ENCODE measurements at places on chromosomes 1 and 21. TPM values are rescaled to one million over a fixed set of nuclear protein-coding genes. Genes with fewer than 3 reads are reported as not detected.

Gene FCRLB
- total RNA-seq: 1.8 TPM

- no peak overlapping the region for H3K4me3 ChIP-seq
- H3K27ac ChIP-seq: no peak overlapping the region
- no peak for DNase-seq
- H3K4me1 ChIP-seq: peaks cover 25% of the 10 kb centered on the region
Measured at GRCh38 chr1:78519446-78519845, 28.7 kb downstream of the PTGFR start.

Gene WNT9A
- 0.36 TPM for total RNA-seq

DNA sequence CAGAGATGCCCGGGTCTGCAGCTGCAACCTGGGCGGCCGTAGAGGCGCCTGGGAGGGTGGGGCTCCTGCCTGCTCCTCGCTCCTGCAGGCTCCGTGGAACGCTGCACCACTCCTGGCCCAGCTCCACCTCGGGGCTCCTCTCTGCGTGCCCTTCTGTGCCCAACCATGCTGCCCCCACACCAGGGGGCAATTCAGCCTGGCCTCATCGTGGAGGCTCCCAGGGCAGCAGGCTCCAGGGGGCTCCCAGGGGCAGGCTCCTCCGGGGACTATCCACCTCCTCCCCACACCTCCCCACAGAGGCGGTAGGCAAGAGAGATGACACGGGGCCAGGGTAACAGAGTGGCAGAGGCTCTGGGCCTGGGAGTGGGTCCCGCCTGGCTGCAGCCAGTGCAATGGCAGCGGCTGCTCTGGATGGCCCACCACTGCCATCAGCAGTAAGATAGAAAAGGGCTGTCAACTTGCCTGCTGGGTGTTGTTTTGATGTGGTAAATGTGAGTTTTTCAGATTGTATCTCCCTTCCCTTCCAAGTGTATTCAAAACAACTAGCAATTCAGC, 22.4 kb upstream of the LRRC8C start:
- DNase-seq: no peak
- no peaks in the 10 kb centered on the region for H3K27me3 ChIP-seq
- H3K27ac ChIP-seq: no peak overlapping the region
- peaks cover 6% of the 10 kb centered on the region for H3K4me1 ChIP-seq

- peak overlapping the region; percentile 85 for H3K4me3 ChIP-seq
- no peaks in the 10 kb centered on the region for H3K27me3 ChIP-seq
- peaks cover 7% of the 10 kb centered on the region for H3K36me3 ChIP-seq
- H3K4me1 ChIP-seq: peaks cover 10% of the 10 kb centered on the region
Measured at GRCh38 chr1:40477678-40478053, 576 bp downstream of the ZFP69 start.

DNA sequence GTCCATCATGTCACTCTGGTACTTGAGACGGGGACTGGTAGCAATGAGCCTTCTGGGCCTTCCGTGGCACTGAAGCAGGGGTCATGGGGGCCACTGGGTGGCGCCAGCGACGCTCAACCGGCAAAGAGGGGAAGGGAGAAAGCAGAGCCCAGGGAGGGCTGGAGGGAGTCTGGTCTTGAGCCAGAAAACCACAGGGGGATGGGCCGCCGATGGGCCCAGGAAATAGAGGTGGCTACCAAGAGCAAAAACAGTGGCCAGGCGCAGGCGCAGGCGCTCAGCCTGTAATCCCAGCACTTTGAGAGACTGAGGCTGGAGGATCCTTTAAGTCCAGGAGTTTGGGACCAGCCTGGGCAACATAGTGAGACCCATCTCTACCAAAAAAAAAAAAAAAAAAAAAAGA, 21.8 kb downstream of the EXOC8 start:
- no peak overlapping the region for H3K27ac ChIP-seq
- no peak for DNase-seq
- H3K4me1 ChIP-seq: no peaks in the 10 kb centered on the region

GRCh38 chr1:28865997-28866650, 48.2 kb upstream of the EPB41 start:
- H3K4me1 ChIP-seq: no peaks in the 10 kb centered on the region
- DNase-seq: peak; percentile 89
- H3K27me3 ChIP-seq: peaks cover 10% of the 10 kb centered on the region
- no peak overlapping the region for H3K4me3 ChIP-seq
- H3K27ac ChIP-seq: no peak overlapping the region
- H3K36me3 ChIP-seq: no peaks in the 10 kb centered on the region

DNA sequence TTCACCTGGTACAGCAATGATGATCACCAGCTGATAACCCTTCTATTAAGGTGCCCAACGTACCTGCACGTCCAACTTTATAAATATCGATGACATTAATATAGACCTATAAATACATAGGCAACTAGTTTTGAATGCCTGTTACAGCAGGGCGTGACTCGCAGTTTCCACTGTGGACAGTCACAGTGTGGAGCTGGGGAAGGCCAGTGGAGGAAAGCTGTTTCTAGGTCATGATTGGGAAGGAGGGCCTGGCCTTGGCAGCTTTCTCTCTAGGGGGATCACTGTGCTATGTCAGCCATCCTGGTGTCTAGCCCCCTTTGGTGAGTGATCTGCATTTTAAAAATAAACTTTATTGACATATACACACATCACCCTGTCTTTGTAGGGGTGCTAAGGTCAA, 4.4 kb upstream of the PRDM15 start:
- H3K4me3 ChIP-seq: no peak overlapping the region
- no peak for DNase-seq
- H3K36me3 ChIP-seq: no peaks in the 10 kb centered on the region
- H3K27ac ChIP-seq: no peak overlapping the region

GRCh38 chr1:117631359-117632160, 25.7 kb downstream of the TENT5C start:
- H3K4me3 ChIP-seq: no peak overlapping the region
- peak; percentile 59 for DNase-seq
- H3K4me1 ChIP-seq: no peaks in the 10 kb centered on the region

Gene C1orf56
- total RNA-seq: 4.4 TPM

DNA sequence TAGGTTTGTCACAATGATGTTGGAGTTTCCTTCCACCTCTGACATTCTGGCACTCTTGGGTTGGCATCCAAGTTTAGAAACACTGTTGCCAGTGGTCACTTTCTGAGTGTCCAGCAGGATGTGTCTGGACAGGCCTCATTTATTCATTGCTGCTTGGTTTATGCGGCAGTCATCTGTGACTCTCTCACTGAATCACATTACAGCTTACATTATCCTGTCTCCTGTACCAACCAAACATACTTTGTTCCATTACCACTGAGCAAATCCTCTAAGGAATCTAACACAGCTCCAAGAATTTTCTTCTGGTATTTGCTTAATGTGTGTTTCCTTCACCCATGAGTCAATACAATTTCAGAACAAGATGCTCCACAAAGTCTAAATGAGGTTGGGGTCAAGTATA, 19.9 kb downstream of the SGIP1 start:
- H3K27ac ChIP-seq: peak overlapping the region; percentile 73
- DNase-seq: peak; percentile 23
- H3K4me1 ChIP-seq: peaks cover 21% of the 10 kb centered on the region

DNA sequence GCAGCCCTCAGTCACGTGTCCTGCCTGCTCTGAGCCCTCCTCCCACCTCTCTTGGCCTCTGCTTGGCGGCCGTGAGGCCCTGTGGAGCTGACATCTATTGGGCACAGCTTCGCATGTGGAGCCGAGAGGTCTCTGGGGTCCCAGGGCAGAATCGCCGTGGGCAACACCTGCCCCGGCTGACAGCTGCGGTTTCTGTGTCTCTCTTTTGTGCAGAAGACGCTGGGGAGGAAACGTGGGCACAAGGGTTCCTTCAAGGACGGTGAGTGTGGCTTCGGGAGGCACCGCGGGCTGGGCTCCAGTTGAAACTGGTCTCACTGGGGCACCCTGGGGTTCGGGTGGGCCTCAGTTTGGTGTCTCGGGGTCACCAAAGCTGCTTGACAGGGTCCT, 11.5 kb downstream of the ARHGEF16 start:
- no peaks in the 10 kb centered on the region for H3K4me1 ChIP-seq
- DNase-seq: peak; percentile 91
- H3K27me3 ChIP-seq: peaks cover 6% of the 10 kb centered on the region
- H3K36me3 ChIP-seq: no peaks in the 10 kb centered on the region
- no peak overlapping the region for H3K27ac ChIP-seq

Gene TMEM82
- total RNA-seq: not detected

Data from osteoblast (primary cell).